ENCODE measurements at places on chromosomes 7 and 10.

DNA sequence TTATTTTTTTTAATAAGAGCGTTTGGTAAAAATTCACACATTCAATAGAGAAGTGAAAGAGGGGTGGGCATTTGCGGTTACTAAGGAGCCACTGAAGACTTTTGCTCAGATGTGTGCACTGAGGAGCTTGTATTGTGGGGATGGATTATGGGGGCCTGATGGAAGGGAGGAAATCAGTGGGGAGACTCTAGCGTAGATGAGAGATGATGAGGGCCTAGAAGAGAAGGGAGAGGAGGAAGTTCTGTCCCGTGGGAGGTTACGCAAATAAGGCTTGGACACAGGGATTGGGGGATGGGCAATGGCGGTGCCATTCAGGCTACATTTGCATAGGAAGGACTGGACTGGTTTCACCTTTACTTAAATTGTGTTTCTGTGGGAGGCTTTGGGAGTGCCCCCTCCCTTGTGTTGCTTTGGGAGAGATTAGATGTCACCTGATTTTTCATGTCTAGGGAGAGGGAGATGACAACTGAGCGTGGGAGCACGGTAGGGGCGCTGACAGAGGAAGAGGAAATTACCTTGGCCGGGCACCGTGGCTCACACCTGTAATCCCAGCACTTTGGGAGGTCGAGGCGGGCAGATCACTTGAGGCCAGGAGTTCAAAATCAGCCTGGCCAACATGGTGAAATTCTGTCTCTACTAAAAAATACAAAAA lies 2.2 kb upstream of the HIP1 start:
- DNase-seq = peak; percentile 90

DNA sequence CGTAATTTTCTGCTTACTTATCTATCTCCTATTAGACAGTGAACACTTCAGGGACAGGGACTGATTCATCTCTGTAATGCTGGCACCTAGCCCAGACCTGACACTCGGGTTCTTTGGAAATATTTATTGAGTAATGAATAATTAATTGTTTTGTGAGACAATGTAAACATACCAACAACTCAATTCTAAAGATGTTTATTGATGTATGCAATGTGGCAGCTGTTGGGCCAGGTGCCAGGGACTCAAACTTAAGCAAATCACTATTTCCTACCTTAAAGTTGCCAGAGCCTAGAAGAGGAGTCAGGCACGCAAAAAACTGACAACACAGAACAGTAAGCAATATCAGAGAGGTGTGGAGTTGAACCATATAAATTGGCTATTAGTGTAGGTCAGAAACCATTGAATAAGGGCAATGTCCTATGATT lies 63.6 kb upstream of the BMPER start:
- DNase-seq = no peak

GRCh38 chr10:126315494-126316177 lies 72.6 kb downstream of the ADAM12 start:
- DNase-seq = no peak

GRCh38 chr7:74289659-74290552 lies 699 bp downstream of the CLIP2 start:
- DNase-seq = peak; percentile 61

DNA sequence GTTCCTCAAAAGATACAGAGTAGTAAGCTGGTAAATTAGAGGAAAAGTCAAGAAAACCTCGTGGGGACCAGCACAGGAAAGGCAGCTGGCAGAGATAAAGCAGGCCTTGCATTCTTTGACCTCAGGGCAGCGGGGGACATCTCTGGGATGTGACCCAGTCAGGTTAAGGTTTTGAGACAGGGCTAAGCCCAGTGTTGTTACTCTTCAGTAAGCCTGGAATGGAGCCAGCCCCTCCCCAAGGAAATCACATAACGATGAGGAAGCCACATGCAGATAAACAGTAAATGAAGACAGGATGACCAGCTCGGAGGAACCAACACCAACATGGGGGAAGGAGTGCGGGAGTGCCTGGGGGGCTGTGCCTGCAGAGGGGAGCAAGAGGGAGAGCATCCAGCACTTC lies 99.6 kb downstream of the JAZF1 start:
- peak; percentile 18 for DNase-seq

DNA sequence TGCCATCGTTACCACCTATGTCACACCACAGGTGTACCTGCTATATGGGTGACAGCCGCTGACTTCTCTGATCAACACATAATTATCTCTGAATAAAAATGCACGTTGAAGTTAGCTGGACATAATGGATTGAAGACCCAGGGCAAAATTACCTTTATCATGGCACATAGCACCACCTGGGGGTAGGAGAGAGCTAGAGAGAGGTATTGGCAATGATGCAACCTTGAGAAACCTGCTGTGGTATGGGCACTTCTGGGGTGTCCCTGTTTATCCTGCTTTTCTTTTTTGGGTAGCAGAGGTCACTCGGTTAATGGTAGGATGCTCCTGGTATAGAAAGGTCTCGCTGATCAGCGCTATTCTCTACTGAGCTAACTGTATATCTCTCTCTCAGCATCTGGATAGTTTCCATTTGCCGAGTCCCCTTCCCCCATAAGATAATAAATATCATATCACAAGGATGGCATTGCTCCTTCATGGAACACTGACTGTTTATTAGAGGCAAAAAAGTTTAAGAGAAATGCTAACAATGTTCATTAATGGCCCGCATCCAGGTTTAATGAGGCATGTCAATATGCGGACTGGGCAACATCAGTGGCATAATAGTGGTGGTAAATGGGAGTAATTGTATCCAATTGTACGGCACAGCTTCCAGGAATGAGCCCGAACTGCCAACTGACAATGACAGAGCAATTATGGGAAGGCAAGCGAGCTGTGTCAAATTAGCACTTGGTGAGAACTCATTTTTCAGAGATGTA lies 323.1 kb downstream of the TFEC start:
- DNase-seq = no peak
